ENCODE measurements at places on chromosomes 1 and 21. TPM values are rescaled to one million over a fixed set of nuclear protein-coding genes. Genes with fewer than 3 reads are reported as not detected.

Gene FMO2
- 0.34 TPM for total RNA-seq

Gene A3GALT2
- total RNA-seq = 0.30 TPM

Gene TENT5C
- total RNA-seq = 3.6 TPM

Gene SLFNL1
- total RNA-seq = 0.05 TPM

Gene DNAJC16
- total RNA-seq = 12.1 TPM

Gene ANXA9
- total RNA-seq = not detected

Gene FMOD
- 0.19 TPM for total RNA-seq

Gene PDZK1
- not detected for total RNA-seq

Gene ARMH1
- 57.2 TPM for total RNA-seq

Gene TRABD2B
- not detected for total RNA-seq

Gene ODR4
- 15.1 TPM for total RNA-seq

Gene MYBPH
- total RNA-seq = not detected

Gene IFNAR2
- 20.2 TPM for total RNA-seq

Gene KRTAP12-2
- not detected for total RNA-seq

Gene FABP3
- total RNA-seq = not detected

All from activated T-cell treated with anti-CD3 and anti-CD28 coated beads, Interleukin-2, amount 50 U/mL, for 4 hours (primary cell).